Right lung (tissue), 10 donors: ENCODE measurements at places on chromosomes 16 and 17. TPM values are rescaled to one million over a fixed set of nuclear protein-coding genes. Genes with fewer than 3 reads are reported as not detected.

DNA sequence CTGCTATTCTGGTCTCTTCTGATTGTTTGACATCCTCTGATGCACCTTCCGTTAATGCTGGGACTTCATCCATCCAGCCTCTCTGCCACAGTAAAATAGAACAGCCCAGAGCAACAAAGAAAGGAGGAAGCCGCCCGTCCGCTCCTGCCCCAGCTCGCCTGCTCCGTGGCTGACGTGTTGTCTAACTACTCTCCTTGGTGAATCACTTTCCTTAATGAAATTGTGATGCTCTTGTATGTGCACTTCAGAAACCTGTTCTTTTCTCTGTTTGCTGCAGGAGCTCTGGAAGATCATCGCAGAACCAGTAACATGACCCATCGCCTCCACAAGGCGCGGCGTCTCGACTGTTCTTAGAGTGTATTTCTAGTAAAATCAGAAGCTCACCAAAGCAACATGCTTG, 24.3 kb downstream of the METTL22 start:
- DNase-seq: no peak

GRCh38 chr16:19304750-19305149, 19.2 kb downstream of the CLEC19A start:
- DNase-seq: no peak

- no peak for DNase-seq
Measured at GRCh38 chr16:11250091-11250785, 5.8 kb downstream of the SOCS1 start.

- DNase-seq: peak; percentile 27
Measured at GRCh38 chr16:86396901-86397311, 113.4 kb upstream of the FOXF1 start.

DNA sequence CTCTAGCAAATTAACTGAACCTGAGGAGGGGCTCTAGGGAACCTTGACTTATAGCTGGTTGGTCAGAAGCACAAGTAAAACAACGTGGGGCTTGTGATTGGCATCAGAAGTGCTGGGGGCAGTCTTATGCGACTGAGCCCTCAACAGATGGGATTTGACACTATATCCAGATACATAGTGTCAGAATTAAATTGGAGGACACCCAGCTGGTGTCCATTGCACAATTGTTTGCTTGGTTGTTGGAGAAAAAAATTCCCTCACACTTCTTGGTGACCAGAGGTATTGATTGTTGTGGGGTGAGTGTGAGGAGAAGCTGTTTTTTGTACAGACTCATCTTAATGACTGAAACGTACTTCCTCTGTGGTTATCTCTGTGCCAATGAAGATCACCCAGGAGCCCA, 59.7 kb downstream of the NTN1 start:
- DNase-seq: no peak

- DNase-seq: no peak
Measured at GRCh38 chr16:89013692-89014402, 36.8 kb upstream of the CBFA2T3 start.

SLC5A11 gene
- 0.50 TPM for polyA plus RNA-seq

ALOX15 gene
- polyA plus RNA-seq: 5.0 TPM

UMOD gene
- polyA plus RNA-seq: 1.8 TPM

KCNAB3 gene
- polyA plus RNA-seq: 12.1 TPM

ARHGAP44 gene
- 12.8 TPM for polyA plus RNA-seq

FBXL16 gene
- polyA plus RNA-seq: 0.70 TPM
